ENCODE measurements at places on chromosomes 4 and X. TPM values are rescaled to one million over a fixed set of nuclear protein-coding genes. Genes with fewer than 3 reads are reported as not detected.

GRCh38 chrX:23251043-23251442, 83.6 kb upstream of the PTCHD1 start:
- DNase-seq: no peak

GRCh38 chr4:57342411-57342810, 232.2 kb upstream of the IGFBP7 start:
- DNase-seq: no peak

GRCh38 chrX:72271812-72272211, 5.2 kb downstream of the RPS4X start:
- DNase-seq: no peak

DNA sequence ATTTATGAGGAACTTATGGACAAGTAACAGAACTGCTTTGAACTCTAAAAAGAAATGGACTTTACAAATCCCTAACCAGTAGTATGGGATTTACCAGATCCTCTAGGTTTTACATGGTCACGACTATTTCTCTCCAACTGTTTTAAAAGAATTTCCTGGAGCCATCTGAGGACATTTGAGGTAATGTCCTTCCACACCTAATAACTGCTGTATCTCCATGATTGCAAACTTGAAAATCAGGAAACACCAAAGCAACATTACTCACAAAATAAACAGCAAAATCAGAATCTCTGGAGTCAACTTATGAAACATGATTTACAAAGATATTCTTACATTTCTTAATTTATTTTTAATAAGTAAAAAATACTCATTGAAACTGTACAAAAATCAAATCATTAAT, 58.0 kb downstream of the STAP1 start:
- no peak for DNase-seq

- DNase-seq: no peak
These were observed 2.2 kb upstream of the SFRP2 start for GRCh38 chr4:153790962-153791551.

- no peak for DNase-seq
These were observed 42.4 kb downstream of the FNIP2 start for GRCh38 chr4:158811216-158811540.

The NXF2B gene
- total RNA-seq: not detected

The CENPVL1 gene
- total RNA-seq: not detected

The HTR2C gene
- total RNA-seq: not detected

All from breast epithelium (tissue), 4 donors.